ENCODE measurements at places on chromosomes 6 and 20.

GRCh38 chr20:30487947-30488926 is 769.2 kb upstream of the DEFB115 start:
- no peak for DNase-seq

DNA sequence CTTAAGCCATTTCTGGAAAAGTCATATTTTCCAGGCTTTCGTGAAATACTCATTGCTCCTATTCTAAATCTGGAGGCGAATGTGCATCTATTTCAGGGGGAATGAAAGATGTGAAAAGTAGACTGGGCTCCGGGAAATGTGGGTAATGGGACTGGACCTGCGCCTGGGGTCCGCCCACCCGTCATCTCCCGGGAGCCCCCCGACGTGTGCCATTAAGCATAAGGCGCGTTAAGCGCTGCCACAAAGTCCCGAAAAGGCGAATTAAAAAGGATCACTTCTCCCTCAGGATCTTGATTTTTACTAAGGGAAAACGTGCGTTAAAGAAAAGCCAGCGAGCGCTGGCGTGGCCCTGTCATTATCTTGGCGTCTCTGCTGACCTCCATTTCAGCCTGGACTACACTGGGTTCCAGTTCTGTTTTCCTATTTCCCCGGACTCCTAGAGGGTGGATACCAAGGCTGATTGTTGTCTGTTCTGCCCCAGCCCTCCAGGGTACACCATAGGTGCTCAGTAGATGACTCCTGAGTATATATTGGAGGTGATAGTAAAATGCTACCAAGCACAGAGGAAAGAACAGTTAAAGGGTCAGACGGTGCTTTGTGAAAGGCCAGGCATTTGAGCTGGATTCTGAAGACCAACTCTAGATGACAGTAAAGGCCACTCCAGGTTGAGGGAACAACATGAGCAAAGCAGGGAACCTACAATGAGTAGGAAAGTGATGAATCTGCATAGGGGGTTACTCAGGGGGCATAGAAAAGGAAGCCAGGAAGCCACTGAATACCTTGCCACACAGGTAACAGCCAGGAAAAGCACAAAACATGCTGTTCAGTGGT is 89.2 kb upstream of the ARID1B start:
- no peak for DNase-seq

GRCh38 chr6:42269553-42269952 is 51.9 kb upstream of the MRPS10 start:
- DNase-seq, result no peak

- DNase-seq, result no peak
Measured at GRCh38 chr20:15063081-15063480, 725.7 kb upstream of the FLRT3 start.

DNA sequence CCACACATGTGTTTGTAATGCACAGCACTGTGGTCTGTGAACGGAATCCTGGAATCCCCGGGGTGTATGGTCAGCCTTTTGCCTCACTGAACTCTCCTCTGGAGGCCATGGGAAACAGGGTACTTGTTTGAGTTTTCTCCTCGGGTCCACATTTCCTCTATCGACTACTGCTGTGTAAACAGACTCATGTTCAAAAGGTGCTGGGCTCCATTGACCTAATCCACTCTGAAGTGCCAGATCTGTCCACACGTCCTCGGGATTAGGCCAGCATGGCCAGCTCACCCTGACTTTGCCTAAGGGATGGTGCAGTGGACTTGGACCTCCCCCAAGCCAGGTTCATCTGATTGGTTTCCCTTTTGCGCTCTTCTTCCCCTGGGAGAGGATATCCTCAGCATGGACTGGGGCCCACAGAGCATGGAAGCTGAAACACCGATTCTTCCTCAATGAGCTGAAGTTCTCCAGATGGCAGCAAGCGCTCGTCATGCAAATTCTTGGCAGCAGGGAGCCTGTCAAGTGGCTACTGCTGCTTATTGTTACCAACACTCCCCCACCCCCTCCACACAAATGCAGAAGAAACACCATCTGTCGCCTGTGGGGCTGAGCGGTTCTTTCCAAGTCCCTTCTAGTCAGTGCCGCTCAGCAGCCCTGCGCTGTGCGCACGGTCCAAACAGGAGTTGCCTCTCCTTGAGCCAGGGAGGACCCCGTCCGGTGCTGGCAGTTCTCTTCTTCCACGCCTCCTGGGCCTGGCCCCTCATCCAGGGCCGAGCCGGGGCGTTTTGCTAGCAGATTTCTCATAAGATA is 292.6 kb upstream of the MARCKS start:
- DNase-seq, result peak; percentile 83

- no peak for DNase-seq
Measured at GRCh38 chr6:44272529-44272928, 2.3 kb downstream of the TMEM151B start.

GRCh38 chr6:45104429-45104828 is 223.7 kb upstream of the RUNX2 start:
- DNase-seq, result no peak

- no peak for DNase-seq
Measured at GRCh38 chr6:144619966-144620365, 334.8 kb downstream of the UTRN start.

DNA sequence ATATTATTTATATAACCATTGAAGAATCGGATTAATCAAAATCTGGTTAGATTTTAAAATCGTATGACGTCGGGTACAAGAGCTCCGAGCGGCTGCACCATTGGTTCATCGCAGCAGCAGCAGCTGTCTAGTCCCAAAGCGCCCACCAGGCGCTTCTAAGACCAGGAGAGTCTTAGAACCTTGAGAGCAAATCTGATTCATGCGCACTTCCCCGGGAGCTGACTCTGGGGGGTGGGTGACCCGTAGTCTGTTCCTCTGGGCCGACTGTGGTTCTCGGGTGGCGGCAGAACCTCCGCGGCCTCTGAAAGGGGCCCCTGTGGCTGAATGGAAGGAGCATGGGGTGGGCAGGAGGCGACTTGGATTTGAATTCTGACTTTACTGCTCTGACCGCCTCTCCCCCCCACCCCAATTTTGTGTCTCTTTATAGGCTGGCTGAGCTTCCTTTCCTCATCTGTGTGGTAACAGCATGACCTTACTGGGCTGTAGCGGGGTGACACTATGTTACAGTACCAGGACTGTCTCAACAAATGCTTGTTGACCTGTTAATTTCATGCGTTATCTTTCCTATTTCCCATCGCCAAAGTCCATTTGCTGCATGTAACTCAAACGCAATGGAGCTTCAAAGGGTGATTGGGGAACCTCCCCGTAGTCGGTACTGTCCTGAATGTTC is 119.7 kb downstream of the RTN4IP1 start:
- DNase-seq, result no peak

DNA sequence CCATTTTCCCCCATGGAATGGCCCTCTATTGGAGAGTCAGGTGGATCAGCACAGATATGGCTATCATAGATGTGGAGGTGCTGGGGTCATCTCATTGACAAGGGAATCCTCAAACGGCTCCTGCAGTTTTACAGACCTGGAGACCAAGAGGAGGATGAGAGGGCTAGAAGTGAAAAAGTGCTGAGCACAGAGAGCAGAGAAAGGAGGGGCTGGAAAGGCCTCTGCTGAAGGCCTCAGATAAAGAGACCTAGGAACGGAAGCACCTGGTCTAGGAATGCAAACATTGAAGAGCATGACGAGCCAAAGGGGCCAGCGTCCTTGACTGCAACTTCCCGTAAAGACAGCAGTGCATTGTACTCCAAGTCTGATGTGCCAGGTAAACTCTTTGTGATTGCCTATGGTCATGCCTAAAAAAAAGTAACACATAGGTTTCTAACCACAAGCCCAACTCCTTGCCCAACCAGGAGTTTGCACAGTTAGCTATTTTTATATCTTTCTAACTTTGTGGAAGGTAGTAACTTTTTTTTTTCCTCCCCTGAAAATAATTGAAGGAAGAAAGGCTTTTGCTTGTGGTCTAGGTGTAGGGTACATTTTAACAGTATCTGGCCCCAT is 15.2 kb downstream of the RSPH4A start:
- no peak for DNase-seq

GRCh38 chr20:23390091-23390774 is 28.3 kb downstream of the GZF1 start:
- no peak for DNase-seq

- no peak for DNase-seq
Measured at GRCh38 chr20:62590309-62591121, 51.8 kb upstream of the SLCO4A1 start.

GRCh38 chr6:37972994-37973757 is 153.6 kb downstream of the ZFAND3 start:
- no peak for DNase-seq

GRCh38 chr6:12806796-12807195 is 90.2 kb downstream of the PHACTR1 start:
- DNase-seq, result no peak

GRCh38 chr6:20574355-20574754 is 40.1 kb downstream of the CDKAL1 start:
- no peak for DNase-seq

- peak; percentile 89 for DNase-seq
Measured at GRCh38 chr6:37059344-37060194, 54.1 kb downstream of the FGD2 start.

GRCh38 chr6:150377211-150377781 is 8.5 kb downstream of the IYD start:
- no peak for DNase-seq

GRCh38 chr6:149924933-149925252 is 2.0 kb upstream of the RAET1G start:
- no peak for DNase-seq

DNA sequence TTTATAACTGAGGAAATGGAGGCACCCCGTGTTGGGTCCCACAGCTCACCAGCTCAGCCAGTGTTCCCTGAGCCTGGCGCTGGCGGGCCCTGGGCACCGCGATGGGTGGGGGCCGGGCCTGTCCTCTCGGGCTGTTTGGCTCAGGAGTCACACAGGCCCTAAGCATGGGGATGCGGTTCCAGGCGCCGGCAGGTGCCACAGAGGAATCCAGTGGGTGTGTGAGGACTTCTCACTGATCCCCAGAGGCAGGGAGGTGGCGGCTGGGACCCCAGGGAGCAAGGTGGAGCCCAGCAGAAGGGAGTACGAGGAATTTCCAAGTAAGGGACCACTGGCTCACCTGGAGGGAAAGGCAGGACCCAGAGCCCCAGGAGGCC is 57.5 kb downstream of the IRF4 start:
- DNase-seq, result no peak

- DNase-seq, result no peak
Measured at GRCh38 chr20:8788831-8789230, 280.1 kb upstream of the PLCB4 start.

DNA sequence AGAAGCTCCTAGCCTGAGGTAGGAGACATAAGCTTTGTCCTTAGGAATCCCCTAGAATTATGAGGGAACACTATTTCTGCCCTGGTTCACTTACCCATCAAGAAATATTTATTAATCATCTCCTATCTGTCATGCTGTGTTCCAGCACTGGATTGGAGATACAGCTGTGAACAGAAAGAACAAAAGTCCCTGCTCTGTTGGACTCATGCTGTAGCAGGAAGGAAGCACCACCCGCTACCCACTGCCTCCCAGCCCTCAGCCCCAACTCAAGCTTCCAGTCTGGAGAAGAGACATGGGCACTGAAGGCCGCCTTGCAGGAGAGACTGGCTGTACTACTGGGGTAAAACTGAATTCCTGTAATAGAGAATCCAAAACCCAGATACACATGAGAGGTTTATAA is 78.0 kb downstream of the MDGA1 start:
- DNase-seq, result no peak

- DNase-seq, result no peak
Measured at GRCh38 chr20:32116079-32116521, 6.6 kb downstream of the TM9SF4 start.

DNA sequence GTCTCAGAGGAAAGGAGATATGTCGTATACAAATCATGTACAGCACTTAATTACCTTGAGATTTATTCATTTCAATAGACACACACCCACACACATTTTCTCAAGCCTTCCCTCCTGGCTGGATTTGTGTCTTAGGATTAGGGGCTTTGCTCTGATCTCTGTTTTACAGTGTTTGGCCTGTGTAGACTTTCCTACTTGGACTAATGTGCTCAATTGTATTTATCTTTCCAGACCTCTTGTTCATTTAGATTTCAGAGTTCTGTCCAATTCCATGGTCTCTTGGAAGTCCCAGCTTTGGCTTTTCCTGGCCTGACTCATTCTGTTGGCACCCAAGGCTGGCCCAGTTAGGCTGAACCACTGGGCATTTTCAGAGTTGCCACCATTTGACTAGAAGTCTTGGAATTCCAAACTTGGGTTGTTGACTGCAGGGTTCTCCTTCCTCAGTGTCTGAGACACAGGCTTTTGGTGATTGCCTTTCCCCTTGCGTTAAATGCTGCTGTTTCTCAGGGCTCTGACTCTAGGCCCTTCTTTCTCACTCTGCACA is 8.9 kb upstream of the RFPL4B start:
- no peak for DNase-seq

- no peak for DNase-seq
Measured at GRCh38 chr20:54165014-54165413, 8.8 kb downstream of the CYP24A1 start.

- no peak for DNase-seq
Measured at GRCh38 chr6:22610127-22610526, 40.8 kb downstream of the HDGFL1 start.

- no peak for DNase-seq
Measured at GRCh38 chr20:44233436-44234016, 13.6 kb upstream of the GDAP1L1 start.

GRCh38 chr20:52684905-52685304 is 287.3 kb upstream of the TSHZ2 start:
- no peak for DNase-seq

- DNase-seq, result no peak
Measured at GRCh38 chr20:47133809-47134456, 222.6 kb downstream of the ZMYND8 start.

GRCh38 chr20:4605166-4605565 is 116.5 kb upstream of the PRND start:
- no peak for DNase-seq

GRCh38 chr6:54541541-54541940 is 233.3 kb downstream of the TINAG start:
- DNase-seq, result no peak

- no peak for DNase-seq
Measured at GRCh38 chr6:152184917-152185574, 377.6 kb downstream of the ESR1 start.

DNA sequence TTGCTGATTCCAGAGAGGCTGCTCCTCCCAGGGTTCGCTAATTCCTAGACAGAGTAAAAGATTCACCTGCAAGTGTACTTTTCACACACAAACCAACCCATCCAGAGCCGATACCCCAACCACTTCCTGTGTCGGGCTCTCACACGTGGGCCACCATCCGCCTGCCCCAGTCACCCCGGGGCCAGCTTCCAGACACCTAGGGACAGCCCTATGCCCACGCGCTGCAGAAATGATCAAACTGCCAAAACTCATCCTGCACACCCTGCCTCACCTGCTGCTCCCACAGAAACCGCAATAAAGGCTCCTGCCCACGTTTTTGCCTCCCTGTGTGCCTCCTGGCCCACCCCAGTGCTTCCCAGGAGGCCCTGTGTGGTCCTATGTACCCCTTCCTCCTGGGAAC is 59.5 kb downstream of the PSMG4 start:
- DNase-seq, result no peak

DNA sequence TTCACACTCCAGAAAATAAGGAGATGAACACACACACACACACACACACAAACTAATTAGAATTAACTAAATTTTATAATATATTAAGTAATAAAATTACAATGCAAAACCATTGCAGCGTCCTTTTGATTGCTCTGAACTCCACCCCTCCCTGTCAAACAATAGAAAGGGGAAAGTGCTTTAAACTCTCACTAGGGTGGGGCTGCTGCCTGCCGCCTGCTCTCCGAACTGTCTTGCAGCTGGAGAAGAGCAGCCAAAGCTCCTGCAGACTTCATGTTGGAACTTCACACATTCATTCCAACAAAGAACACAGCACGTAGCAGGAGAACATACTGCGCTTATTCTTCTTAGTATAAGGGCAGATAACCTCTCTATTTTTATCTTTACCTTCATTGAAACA is 83.2 kb downstream of the GCLC start:
- no peak for DNase-seq
